GM23248 (cell line): ENCODE measurements at places on chromosomes 4 and X.

GRCh38 chrX:17737710-17737985 lies 355 bp downstream of the SCML1 start:
- DNase-seq, result no peak

GRCh38 chrX:7115557-7115956 lies 32.0 kb upstream of the STS start:
- DNase-seq, result no peak

DNA sequence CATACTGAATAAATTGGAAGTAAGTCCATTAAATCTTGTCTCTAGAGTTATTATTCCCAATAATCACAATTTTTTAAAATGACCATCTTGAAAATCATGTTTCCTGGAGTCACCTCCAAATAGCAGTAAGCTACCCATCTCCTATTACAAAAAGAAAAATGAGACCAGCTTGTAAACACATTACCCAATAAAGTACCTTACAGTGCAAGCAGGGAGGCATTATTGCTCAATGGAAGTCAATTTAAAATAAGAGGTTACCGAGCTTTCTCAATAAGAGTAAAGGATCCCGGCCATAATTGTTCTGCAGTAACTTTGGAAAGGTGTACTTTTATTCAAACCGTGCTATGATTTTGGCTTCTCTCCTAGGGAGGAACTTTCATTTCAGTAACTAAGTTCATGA lies 78.0 kb downstream of the DMD start:
- DNase-seq, result no peak

DNA sequence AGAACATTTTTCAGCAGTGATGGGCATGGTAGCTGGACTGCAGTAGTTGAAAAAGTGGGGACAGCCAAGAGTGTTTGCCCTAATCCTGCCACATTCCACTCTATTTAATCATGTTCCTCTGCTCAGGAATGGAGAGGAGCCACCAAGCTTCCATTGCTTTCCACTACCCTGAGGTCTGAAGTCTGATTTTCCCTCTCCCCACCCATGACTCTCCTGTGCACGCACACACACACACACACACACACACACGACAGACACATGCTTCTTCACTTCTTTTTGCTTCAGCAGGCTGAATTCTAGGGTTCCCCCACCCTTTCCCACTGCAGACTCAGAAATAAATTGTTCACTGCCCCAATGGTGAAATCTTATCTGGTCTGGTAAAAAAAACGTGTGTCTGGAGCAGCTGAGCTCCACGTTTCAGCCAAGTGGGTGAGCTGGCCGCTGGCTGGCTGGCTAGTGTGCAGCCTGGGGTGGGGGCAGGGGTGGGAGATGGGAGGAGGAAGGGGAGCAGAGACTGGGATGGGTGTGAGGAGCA lies 142.7 kb upstream of the NALF2 start:
- DNase-seq, result peak; percentile 73

DNA sequence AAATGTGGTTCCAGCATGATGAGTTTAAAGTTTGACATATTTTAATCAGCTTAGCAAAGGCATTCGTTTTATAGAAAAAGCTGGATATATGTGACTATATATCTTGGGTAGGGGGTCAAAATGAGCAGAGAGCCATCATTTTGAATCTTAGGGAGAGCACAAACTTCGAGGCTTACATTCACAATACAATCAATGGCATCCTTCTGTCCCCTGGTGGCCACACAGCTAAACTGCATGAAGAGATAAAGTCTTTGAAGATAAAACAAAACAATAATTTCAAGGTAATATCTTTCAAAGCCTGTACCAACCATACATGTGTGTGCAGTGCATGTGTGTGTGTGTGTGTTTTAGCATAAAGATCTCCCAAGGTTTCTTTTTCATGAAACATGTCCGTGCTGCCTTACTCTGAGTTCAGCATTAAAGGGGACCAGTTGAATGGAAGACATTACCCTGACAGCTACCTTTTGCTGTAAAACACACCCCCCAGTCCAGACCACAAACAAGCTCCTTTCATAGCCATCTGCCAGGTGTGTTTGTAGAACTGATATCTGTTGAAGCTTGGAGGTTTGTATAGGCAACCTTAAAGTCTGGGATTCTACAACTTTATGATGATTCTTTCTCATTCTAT lies 22.0 kb downstream of the DYNLT3 start:
- peak; percentile 48 for DNase-seq

DNA sequence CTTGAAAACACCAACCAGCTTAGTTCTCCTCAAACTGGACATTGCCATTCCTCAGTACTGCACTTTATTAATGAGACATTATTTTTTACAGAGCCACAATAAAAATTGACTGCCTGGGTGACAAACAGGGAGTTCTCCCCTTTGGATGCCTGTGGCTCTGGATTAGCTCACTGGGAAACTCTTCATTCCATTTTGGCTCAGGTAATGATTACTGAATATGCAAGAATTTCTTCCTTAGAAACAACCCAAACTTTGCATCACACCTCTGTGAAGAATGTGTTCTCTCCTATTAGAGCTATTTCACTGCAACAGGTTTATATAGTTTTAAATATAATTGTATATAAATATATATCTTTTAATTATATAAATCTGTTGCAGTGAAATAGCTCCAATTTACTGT lies 2065.8 kb downstream of the ARAP2 start:
- no peak for DNase-seq

DNA sequence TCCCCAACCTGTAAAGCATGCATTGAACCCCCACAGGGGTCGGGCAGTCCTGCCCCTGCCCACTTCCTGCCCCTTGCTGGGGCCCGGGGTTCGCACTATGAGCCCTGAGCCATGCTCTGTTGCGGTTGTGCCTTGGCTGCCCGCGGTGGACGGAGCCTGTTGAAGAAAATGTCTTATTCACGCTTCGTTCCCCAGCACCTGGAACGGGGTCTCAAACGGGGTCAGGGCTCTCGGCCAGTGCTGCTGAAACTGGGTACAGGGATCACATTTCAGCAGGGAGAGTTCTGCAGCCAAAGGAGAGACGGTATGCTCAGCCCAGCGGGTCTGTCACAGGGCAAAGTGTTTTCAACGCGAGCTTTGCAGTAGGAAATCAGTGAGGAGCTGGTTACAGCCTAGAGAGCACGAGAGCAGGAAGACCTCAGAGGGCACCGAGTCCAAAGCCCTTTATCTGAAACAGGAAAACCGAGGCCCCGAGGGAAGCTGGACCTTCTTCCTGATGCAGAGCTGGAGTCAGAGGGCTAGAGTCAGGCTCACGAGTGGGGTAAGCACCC lies 46.3 kb upstream of the AFAP1 start:
- no peak for DNase-seq

- DNase-seq, result no peak
Measured at GRCh38 chr4:114019969-114020358, 40.5 kb upstream of the ARSJ start.

GRCh38 chrX:39931529-39932282 lies 166.1 kb downstream of the BCOR start:
- no peak for DNase-seq

GRCh38 chr4:17665852-17666251 lies 51.4 kb downstream of the MED28 start:
- DNase-seq, result no peak

- DNase-seq, result peak; percentile 27
Measured at GRCh38 chrX:22338740-22339139, 66.0 kb downstream of the CBLL2 start.

DNA sequence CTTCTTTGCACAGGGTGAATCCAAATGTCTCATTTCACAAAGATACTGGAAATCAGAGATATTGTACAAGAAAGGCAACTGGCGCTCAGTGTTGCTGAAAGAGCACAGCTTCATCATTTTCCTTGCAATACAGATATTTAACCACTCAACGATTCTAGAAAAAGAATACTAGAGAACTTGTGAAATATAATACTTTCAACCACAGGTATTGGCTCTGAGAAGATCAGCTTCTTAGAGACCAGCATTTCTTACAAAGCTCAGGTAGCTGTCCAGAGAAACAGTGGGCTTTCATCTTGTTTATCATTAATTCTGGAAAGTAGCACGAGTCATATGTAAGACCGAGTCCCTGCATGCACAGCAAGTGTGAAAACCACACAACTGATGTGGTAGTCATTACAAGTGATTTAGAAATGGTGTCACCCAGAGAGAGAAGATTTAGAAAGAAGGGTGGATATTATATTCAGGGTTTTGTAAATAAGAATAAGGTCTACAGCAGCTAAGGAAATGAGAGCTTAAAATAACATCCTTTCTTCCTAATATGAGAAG lies 7.8 kb upstream of the PPARGC1A start:
- no peak for DNase-seq

- DNase-seq, result no peak
Measured at GRCh38 chrX:22026731-22027130, 5.4 kb upstream of the PHEX start.
